ENCODE measurements at places on chromosomes 2 and 18.

GRCh38 chr2:224958873-224959272 lies 83.4 kb downstream of the DOCK10 start:
- DNase-seq = no peak

DNA sequence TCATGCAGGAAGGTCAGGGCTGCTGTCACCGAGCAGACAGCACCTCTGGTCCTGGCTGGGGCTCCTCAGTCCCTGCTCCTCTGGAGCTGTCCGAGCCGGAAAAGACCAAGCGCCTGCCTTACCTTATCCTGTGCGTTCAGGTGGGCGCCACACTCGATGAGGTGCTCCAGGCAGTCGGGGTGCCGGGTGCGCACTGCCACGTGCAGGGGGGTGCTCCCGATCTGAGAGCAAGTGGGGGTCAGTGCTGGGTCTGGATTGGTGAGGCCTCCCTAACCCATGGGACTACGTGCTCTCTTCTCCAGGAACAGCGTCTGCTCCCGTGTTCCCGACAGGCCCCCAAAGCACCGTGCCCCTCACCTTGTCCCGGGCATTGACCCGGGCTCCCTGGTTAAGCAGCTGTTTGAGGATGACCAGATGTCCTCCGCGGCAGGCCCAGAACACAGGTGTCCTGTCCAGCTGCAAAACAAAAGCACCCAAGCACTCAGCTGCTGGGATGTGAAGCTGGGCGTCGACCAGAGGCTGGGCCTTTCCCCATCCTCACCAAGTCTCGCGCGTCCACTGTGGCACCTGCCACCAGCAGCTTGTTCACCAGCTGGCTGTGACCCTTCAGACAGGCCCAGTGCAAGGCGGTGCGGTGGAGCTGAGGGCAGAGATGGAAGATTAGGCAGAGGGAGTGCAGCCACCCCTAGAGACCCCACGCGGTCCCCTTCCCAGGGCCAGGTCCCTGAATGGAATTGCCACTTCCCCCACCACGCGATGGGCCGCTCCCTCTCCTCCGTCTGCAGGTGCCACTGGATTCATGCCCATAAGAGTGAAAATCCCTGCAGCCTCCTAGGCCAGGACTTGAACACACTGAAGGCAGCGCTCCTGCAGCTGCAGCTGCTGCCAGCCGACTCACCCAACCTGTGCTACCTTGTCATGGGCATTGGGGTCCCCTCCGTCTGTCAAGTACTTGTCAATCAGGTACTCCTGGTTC lies 3.7 kb downstream of the ANKRD23 start:
- DNase-seq = no peak

- DNase-seq = no peak
Measured at GRCh38 chr18:39604836-39605235, 2039.2 kb upstream of the CELF4 start.

GRCh38 chr2:120934574-120935338 lies 199.1 kb downstream of the GLI2 start:
- DNase-seq = no peak

GRCh38 chr2:155907211-155907610 lies 425.3 kb downstream of the NR4A2 start:
- no peak for DNase-seq
